ENCODE measurements at places on chromosomes 2 and 18.

DNA sequence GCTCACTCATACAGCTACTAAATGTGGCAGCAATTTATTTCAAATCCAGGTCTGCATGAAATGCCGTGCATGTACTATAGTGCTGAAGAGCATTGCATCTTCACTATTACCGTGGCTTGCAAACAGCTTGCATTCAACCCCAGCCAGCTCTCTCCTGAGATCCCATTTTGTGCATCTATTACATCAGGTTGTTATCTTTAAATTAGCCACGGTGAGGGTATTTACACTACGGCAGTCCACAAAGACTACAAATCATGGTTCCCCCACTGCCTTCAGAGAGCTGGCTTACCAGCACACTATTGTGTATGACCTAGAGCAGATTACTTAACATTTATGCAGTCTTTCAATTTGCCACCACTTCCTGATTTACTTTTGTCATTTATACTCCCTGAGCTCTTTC lies 621.3 kb upstream of the LRATD1 start:
- no peak for DNase-seq

- DNase-seq, result no peak
Measured at GRCh38 chr2:67515538-67515937, 118.4 kb downstream of the ETAA1 start.

DNA sequence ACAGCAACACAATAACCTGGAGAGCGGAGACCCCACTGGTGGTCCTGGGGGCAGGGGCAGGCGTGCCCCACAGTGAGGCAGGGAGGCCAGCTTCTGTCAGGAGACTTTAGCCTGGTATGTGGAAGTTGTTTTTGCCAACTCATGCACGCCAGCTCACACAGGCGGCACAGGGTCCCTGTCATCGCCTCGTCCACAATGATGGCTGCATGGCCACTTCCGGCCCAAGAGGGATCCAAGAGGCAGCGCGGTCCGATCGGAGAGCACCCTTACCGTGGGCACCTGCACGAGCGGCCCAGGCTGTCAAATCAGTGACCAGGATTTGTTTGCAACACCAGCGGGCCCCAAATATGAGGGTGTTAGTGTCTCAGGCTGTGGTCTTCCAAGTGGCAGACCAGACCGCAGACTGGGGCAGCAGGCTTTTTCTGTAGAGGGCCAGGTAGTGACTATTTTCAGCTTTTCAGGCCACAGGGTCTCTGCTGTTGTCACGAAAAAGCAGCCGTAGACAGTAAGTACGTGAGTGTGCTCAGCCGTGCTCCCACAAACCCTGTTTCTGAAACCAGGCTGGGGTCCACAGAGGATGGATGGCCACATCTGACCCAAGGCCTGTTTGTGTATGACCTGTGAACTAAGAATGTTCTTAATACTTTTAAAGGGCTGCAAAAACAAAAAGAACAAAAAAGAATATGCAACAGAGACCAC lies 21.2 kb downstream of the SNED1 start:
- no peak for DNase-seq

DNA sequence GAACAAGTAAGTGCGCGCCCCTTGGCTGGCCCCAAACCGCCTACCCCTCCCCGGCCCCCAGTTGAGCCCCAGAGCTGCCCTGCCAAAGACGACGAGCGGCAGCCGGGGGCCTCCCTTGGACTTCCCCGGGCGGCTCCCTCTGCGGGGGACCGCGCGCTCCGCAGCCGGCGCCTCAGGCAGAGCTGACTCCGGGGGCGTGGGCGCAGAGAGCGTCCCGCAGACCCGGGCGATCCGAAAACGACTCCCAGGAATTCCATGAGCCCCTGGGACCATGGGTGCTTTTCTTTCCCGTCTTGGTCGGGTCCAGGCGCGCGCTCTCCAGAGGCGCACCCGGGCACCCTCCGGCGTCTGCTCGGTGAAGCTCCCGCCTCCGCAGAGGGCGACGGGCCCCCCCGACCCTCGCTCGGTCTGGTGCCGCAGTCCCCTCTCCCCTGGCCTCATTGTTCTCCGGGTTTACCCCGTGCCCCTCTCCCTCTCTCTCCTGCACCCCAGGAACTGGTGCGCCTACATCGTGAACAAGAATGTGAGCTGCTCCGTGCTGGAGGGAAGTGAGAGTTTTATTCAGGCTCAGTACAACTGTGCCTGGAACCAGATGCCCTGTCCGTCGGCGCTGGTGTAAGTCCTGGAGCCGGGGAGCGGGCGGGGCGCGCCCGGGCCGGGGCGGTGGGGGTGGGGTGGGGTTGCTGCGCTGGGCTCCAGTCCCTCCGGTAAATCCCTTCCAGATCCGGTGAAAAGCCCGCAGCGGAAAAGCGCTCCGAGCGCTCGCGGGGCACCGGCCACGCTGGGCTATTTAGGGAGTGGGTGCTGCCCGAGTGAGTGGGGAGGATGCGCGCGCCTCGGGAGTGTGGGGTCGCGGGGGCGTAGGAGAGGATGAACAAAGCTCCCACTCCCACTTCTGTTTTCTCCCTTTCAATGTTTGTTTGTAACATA lies 776 bp downstream of the EMILIN2 start:
- peak; percentile 43 for DNase-seq

GRCh38 chr2:33146102-33146501 lies 199.3 kb downstream of the LTBP1 start:
- DNase-seq, result no peak

DNA sequence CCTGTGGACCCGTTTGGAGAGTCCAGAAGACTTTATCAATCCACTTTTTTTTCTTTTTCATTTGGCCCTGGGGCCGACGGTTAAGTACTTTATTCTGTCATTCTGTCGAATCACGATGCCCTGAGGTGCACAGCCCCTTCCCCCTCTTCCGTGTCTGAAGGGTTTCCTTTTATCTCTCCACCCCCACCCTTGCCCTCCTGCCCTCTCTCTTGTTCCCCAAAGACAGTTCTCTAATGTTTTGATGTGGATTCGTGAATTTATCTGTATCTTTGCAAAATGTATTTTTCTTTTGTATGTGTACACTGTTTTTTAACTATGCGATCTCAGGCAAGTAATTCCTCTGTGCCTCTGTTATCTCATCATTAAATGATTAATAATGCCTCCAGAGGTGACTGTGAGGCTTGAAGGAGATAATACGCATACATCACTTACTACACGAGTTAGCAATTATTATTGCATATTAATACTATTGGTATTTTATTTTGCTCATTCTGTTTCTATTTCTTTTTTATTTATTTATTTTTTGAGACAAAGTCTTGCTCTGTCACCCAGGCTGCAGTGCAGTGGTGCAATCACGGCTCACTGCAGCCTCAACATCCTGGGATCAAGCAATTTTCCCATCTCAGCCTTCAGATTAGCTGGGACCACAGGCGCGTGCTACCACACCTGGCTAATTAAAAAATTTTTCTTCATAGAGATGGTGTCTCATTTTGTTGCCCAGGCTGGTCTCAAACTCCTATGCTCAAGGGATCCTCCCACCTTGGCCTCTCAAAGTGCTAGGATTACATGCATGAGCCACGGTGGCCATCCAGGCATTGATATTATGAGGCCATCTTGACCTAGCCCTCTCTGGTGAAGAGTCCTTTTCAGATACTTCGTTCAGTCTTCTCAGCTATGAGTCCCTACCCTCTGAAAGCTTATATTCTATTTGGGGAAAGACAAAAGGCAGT lies 1.4 kb upstream of the CASP8 start:
- DNase-seq, result no peak

GRCh38 chr2:6922201-6922656 lies 5.0 kb downstream of the RNF144A start:
- no peak for DNase-seq

- DNase-seq, result no peak
Measured at GRCh38 chr2:25743132-25743830, 69.9 kb upstream of the DTNB start.

DNA sequence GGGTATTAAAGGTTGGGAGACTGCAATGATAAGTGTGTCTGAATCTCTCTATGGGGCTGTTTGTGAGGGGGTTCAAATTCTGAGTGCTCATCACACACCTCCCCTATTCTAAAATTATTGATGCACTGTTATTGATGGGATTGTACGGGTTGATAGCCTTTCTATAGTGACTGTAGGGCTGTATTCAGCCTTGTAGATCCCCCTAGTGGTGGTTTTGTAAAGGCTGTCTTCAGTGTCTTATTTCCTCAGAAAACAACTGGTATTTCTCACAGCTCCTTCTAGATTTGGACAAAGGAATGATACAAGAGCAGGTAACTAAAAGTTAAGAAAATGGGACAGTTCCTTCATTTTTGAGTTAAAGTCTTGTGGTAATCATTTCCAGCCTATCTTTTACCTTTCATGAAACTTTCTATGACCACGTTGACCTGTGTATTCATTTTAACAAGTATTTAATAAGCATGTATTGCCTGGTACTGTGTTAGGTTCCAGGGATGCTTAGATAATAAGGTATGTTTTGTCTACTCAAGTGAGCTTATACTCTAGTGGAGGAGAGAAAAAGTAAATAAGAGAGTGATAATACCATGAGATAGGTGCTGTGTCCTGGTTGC lies 21.2 kb downstream of the SMAD4 start:
- DNase-seq, result no peak

- no peak for DNase-seq
Measured at GRCh38 chr2:160085662-160086061, 23.2 kb upstream of the PLA2R1 start.

GRCh38 chr2:218008060-218009040 lies 5.6 kb upstream of the TNS1 start:
- no peak for DNase-seq

- no peak for DNase-seq
Measured at GRCh38 chr2:50838316-50838715, 193.6 kb downstream of the NRXN1 start.

DNA sequence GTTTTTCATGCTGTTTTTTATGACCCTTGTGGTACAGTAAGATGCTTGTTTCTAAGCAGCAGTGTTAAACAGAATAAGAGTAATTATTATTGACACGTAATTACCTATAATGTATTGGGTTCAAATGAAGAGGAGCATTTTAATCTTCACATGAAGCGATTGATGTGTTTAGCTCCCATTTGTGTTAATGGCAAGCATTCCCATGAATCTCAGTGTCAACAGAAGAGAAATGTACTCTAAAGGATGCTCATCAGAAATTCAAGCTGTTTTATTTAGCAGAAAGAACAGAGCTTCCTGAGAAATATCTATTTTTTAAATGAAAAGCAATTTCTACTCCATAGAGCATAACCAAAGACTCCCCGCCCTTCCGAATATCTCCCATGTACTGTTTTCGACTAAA lies 341.3 kb upstream of the LINC00305 start:
- no peak for DNase-seq

Measured in GM06990 (cell line).